ENCODE measurements at places on chromosomes 6 and 20.

GRCh38 chr6:146636481-146636880, 37.7 kb downstream of the ADGB start:
- ATAC-seq: no peak

- no peak for ATAC-seq
Measured at GRCh38 chr6:40293060-40293459, 294.1 kb downstream of the LRFN2 start.

DNA sequence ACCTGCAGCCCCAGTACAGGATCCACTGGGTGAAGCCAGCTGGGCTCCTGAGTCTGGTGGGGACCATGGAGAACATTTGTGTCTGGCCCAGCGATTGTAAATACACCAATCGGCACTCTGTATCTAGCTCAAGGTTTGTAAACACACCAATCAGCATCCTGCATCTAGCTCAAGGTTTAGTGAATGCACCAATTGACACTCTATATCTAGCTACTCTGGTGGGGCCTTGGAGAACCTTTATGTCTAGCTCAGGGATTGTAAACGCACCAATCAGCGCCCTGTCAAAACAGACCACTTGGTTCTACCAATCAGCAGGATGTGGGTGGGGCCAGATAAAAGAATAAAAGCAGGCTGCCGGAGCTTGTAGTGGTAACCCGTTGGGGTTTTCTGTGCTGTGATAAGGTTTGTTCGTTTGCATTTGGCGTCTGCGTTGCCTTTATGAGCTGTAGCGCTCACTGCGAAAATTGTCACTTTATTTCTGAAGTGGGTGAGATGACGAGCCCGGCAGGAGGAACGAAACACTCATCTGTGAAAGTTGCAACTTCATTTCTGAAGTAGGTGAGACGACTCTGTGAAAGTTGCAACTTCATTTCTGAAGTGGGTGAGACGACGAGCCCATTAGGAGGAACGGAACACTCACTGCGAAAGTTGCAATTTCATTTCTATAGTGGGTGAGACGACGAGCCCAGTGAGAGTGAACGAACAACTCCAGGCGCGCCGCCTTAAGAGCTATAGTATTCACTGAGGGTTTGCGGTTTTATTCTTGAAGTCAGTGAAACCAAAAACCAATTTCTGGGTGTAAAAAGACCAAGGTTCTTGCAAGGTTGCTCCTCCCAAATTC, 31.1 kb downstream of the SERPINB6 start:
- ATAC-seq: peak; percentile 94

- no peak for ATAC-seq
Measured at GRCh38 chr6:138882369-138883017, 86.6 kb downstream of the ECT2L start.

DNA sequence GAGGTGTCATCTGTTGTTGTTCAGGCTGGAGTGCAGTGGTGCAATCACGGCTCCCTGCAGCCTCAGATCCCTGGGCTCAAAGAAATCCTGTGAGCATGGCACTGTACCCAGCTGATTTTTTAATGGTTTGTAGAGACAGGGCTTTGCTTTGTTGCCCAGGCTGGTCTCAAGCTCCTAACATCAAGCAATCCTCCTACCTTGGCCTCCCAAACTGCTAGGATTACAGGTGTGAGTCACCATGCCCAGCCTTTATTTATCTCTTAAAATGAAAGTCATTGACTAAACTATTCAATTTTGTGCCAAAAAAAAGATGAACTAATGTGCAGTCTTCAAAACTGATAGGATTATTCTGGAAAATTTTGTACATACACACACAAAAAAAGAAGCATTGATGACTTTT, 38.8 kb upstream of the UNC93A start:
- ATAC-seq: no peak

DNA sequence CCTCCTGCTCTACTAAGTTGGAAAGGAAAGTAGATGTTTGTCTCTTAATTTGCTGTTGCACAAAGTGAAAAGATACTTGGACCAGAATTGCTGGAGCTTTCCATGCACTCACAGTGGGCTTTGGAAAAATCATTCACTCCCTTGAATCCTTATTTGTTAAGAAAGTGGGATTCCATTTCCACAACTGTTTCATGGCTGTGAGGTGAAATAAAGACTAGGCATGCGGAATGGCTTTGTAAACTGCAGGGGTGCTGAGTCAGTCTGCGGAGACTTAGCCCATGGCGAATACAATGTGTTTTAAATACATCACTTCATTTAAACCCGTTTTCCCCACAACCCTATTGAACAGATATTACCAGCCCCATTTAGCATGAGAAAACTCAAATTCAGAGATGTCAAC, 36.8 kb upstream of the CLDN20 start:
- no peak for ATAC-seq

- ATAC-seq: no peak
Measured at GRCh38 chr6:42729731-42730130, 7.3 kb upstream of the PRPH2 start.

DNA sequence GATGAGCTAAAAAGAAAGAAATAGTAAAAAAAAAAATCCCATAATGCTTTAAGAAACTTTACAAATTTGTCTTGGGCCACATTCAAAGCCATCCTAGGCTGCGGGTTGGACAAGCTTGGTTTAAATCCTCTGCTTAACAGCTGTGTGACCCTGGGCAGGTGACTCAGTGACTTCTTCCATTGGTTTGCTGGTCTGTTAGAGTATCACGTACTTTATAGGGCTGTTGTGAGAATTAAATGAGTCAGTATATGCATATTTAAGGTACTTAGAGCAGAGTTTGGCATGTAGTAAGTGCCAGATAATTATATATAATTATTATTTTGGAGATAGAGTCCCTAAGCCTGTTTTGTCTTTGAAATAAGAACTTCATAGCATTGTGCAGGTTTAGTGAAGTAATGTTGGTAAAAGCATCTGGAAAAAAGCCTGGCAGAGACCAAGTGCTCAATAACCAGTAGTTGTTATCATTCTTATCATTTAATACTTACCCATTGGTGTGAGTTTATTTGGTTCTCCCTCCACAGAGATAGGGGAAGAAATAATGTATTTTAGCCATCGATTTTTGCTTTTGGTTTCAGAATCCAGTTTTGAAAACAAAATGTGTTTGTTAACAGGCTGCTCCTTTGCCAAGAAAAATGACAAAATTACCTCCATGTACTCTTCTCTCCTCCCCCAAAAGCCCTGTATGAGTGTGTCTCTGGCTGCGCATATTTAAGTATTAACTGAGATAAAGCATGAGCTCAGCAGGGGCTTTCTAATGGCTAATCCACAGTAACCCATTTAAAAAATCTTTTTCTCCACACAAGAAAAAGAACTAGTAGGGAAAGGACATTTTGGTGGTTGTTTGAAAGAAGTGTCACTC, 67.2 kb downstream of the FOXO3 start:
- peak; percentile 77 for ATAC-seq

GRCh38 chr20:22430746-22431168, 153.6 kb downstream of the FOXA2 start:
- ATAC-seq: no peak

DNA sequence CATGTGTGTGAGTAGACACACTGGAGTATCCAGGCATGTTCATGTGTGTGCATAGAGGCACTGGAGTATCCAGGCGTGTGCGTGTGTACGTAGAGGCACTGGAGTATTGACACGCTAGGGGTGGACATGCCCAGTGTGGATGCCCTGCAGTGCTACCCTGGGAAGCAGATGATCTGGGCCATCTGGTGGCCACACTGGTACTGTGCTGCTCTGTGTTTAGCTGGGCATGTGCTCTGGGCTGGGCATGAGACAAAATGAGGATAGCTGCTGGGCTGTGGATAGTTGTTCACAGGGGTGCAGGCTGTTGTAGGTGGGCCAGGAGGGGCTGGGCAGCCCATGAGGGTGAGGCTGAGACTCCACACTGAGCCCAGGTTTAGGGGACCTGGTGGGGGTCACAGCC, 24.0 kb upstream of the NPBWR2 start:
- no peak for ATAC-seq

GRCh38 chr6:38687549-38687948, 15.4 kb downstream of the GLO1 start:
- no peak for ATAC-seq

DNA sequence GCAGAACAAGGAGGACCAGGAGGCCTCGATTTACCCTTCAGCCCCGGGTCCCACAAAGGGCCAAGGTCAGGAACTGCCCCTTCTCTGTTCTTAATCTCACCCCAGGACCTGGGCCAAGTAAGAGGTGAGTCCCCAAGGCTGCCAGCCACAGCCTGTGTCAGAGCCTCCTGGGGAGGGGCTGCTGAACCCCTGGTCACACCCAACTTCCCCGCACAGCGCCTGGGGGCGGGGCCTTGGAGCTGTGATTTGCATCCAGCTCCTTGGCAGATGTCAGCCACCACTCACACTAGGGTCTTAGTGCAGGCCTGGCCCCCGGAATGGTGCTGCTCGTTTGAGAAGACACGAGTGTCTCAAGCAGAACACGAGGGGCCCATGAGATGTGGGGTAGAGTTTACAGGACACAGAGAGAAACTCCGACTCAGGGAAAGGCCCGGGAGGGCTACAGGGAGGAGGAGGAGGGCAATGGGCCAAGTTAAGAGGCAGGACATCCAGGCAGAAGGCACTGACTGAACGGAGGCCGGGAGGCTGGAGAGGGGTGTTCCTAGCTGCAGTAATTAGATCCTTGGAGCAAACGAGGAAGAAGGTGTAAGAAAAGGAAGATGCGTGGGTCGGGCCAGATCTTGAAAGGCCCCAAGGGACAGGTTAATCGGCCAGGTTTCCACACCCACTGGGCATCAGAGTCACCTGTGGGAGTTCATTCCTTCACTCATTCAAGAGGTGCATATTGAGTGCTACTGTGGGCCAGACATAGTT, 26.9 kb downstream of the ZBP1 start:
- ATAC-seq: no peak

GRCh38 chr6:37006793-37007339, 1.4 kb downstream of the FGD2 start:
- no peak for ATAC-seq
